NCI-H510A (cell line): ENCODE measurements at places on chromosomes 11 and 22.
A peak's percentile ranks its signal among the peaks of the same experiment; 100 is the strongest.

GRCh38 chr22:44193535-44193891, 12.8 kb downstream of the PARVG start:
- DNase-seq = no peak

- no peak for DNase-seq
These were observed 499.4 kb upstream of the API5 start for GRCh38 chr11:42812361-42812760.

- DNase-seq = no peak
These were observed 204.7 kb upstream of the GUCY1A2 start for GRCh38 chr11:107222916-107223460.

DNA sequence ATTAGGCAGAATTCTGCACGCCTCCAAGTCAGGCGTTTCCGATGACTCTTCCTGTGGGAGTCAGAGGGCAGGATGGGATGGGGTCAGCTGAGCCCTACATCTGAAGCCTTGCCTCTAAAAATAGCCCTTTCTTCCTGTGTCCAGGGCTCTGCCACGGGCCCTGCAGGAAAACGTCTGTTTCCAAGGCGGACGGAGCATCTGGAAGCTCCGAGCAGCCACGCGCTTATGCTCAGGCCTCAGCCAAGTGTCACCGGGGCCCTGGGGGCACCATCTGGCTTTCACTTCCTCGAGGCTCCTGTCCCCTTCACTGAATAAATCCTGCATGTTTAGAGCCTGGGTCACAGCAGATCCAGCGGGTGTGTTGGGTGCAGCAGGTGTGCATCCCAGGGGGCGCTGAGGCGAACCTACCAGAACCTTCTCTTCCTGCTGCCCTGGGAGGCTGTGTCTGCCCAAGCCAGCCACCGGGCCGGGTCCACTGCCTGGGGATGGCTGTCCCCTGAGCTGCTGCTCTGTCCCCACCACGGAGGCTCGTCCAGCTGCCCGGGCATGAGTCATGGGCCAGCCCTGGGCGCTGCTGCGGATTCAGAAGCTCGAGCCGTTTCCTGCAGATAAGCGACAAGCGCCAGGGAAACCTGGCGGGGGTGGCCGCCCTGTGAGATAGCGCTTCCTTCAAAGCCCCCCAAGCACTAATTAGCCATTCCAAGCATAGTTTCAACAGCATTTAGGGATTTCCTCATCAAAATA, 32.0 kb upstream of the LINC01488 start:
- no peak for DNase-seq

GRCh38 chr11:123628936-123629683, 25.3 kb downstream of the SCN3B start:
- DNase-seq = no peak

- DNase-seq = no peak
These were observed 311.0 kb downstream of the SBF2 start for GRCh38 chr11:9982796-9983579.

- no peak for DNase-seq
These were observed 55.7 kb downstream of the MYO18B start for GRCh38 chr22:25797498-25798290.

GRCh38 chr11:9208726-9209501, 56.2 kb downstream of the DENND5A start:
- no peak for DNase-seq

DNA sequence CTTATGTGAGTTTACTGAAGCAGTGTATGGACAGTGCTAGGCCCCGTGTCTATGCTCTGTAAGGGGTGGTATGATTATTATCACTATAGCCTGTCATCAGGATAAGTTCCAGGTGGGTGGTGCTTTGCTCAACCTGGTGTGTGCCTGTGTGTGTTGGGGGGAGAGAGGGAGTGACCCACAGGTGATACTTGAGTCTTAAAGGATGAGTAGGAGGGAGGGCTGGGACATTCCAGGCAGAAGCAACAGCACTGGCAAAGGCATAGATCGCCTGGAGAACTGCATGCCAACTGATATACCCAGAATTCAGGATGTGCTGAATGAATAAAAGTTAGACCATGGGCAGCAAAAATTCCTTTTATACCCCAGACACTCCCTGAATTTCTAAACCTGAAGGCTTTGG, 4.5 kb downstream of the KIAA1671 start:
- DNase-seq = no peak

GRCh38 chr11:29507376-29507775, 509.5 kb downstream of the KCNA4 start:
- DNase-seq = no peak

DNA sequence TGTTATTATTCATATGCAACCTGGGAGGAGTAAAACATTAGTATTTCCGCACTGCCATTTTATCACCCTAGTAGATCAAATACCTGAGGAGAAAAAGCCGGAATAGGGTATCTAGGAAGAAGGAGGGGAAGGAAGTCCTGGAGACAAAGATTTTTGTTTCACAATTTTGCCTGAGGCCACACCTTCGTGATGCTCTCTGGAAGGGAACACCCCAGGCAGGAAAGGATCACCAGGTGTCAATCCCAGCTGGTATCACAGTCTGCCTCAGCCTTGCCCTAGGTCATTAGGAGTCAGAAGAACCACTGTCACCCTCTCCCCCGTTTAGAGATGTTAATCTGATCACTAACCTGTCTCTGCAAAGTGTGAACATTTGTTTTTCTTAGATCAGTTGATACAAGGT, 35.4 kb upstream of the IGSF9B start:
- DNase-seq = no peak

DNA sequence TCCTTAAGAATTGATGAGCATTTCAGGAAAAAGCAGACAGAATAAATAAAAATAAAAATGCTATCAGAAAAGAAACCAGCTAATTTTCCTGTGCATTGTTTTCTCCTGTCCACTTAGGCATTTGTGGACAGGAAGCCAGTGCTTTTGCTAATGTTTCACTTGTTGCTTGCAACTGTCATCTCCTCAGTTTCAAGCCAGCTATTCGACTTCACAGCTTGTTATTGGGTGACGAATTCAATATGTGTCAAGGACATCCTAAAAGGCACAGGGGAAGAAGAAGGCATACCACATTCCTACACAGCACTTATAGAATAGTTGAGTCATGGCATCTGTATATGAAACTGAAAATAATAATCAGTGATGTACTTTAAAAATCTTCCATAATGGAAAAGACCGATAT, 530.6 kb upstream of the KIRREL3 start:
- no peak for DNase-seq

DNA sequence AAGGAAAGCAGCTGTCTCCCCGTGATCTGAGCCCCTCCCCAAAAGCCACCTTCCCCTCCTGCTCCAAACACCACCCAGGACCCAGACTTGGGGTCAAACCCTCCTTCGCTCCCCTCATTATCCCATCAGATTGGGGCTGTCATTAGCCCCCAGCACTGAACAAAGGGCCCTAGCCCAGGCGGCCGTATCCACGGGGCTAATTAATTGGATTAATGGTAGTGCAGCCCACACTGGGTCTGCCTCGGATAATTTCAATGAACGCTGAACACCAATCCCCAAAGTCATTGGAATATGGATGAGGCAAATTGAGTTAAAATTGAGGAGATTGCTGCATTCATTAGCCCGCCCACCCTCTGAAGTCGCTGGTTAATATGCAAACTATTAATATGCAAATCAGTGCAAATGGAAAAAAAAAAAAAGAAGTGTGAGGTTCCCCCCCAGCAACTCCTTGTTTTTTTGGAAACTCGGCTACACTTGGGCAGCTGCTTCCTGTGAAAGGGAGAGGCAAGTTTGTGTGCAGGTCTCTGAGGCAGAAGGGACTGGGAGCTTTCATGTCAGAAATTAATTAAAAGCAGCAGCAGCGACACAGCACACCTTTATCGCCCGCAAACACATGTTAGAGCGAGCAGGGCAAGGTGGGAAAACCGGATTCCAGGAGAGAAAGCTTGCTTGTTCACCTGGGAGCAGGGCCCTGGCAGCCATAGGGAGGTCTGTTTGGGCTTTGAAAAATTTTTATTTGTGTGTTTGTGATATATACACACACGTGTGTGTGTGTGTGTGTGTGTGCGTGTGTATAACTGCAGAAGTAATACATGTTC, 517.8 kb downstream of the MIAT start:
- DNase-seq = no peak

DNA sequence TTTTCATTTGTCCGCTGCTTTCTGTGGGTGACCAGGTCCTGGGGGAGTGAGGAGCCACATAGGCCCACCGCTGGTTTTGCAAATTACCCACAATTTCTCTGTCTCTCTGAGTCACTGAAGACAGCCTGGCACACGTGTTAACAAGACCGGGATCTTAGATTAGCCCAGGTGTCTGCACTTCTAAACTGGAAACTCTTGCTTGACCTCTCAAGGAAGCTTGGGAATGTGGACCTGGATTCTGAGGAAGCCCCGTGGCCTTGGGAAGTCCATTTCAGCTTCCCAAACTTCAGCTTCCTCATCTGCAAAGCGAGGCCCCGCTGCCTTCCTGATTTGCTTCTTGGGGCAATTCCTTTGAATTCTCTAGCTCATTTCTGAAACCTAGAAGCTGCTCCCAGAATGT, 119.9 kb downstream of the KIAA1671 start:
- DNase-seq = no peak

GRCh38 chr22:44131412-44131811, 49.3 kb upstream of the PARVG start:
- DNase-seq = no peak

- DNase-seq = no peak
These were observed 7.3 kb upstream of the TP53AIP1 start for GRCh38 chr11:128949791-128950454.

GRCh38 chr11:33884601-33885000, 7.3 kb downstream of the LMO2 start:
- no peak for DNase-seq

DNA sequence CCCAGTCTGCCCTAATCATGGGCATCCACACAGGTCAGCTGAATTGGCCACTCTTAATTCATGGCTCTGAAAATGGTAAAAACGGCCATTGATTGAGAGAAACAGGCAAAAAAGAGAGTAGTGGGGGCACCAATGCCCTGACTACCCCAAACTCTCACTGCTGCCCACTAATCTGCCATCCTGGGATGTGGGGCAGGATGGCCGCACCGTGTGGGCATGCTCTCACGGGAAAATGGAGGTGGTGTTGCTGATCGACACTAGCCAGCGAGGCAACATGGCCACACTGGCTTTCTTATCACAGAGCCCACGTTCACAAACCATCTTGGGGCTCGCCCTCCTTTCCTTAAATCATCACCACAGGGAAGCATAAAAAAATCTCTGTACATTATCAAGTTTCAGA, 11.2 kb upstream of the TUB start:
- DNase-seq = no peak

- no peak for DNase-seq
These were observed at the start of gene VSTM5 for GRCh38 chr11:93850594-93851018. TSS of gene VSTM5 (minus strand) at chr11:93850618. CDS start at chr11:93850502, 116 bp downstream.

GRCh38 chr11:117528097-117528721, 200.6 kb downstream of the CEP164 start:
- peak; percentile 37 for DNase-seq
